Spinal cord (tissue), 10 donors: ENCODE measurements at places on chromosomes 7 and 10.

- peak; percentile 81 for DNase-seq
Measured at GRCh38 chr10:21315645-21316220, 209.7 kb downstream of the SKIDA1 start.

DNA sequence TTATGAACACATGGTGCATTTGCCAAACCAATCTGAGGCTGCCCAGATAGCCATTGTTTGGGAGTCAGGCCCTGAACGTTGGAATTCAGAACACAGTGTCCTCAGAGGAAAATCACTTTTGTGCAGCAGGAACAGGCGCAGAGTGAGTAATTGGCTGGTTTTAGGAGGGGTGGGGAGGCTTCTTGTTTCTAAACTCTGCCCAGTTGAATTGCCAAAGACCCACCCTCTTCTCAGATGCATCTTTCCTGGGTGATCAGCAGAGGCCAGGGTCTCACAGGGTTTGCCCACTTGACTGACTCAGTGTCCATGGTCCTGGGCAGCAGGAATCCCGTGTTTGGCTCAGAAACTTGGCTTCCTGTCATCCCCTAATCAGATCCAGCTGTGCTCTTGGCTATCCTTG, 24.3 kb downstream of the PRLHR start:
- DNase-seq, result no peak

DNA sequence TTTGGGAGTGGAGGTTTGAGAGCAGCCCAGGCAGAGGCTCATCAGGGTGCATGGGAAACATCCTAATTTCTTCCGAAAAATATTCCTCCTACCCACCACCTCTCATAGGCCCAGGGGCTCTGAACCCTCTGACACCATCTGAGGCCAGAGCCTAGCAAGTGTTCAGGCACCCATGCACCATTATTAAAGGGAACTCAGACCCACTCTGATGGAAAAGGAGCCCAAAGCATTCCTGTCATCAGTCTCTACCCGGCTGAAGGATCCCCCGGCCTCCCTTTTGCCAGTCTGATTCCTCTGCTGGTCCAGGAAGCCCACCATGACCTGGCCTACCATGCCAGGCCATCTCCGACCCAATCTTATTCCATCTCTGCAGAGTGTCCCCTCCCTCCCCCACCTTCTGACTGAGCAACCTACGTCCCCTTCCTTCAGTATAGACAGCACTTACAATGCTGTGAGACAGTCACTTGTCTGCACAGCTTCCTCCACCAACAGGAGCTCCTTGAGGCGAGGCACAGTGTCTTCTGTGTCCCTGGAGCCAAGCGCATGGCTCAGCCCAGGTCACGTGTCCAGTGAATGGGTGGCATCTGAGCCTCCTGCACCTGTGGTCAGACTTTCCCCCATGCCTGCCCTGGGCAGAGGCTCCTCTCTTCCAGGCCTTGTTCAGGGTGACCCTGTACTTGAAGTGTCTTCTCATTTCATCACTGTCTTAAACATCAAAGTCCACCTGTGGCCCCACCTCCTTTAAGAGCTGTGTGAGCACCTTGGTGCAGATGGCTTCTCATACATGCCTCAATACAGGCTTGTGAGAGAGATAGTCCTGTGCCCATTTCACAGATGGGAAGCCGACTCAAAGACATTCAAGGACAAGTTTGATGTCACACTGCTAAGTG, 889 bp upstream of the GPR15LG start:
- no peak for DNase-seq

DNA sequence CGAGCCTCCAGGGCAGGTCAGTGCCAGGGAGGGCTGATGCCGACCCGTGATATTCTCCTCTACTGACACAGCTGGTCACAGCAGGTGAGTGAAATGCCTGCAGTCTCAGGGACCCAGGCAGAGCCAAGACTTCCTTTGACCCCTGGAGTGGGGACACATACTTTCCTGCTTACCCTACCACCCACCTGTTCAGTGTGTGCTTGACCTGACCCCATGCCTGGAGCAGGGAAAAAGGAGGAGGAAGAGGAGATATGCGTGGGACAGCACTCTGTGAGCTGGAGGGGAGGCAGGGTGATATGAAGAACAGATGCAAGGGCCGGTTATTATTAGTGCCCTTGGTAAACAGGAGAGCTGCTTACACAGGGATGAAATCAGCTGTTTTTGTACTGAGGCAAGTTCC, 40.8 kb upstream of the WIPF3 start:
- no peak for DNase-seq

GRCh38 chr10:118672766-118673715, 77.6 kb upstream of the PRLHR start:
- DNase-seq, result no peak

GRCh38 chr7:150897502-150898474, 45.5 kb downstream of the AOC1 start:
- no peak for DNase-seq

GRCh38 chr7:145732521-145732920, 384.1 kb upstream of the CNTNAP2 start:
- peak; percentile 30 for DNase-seq

- DNase-seq, result peak; percentile 73
Measured at GRCh38 chr10:1552881-1553670, 184.2 kb downstream of the ADARB2 start.

DNA sequence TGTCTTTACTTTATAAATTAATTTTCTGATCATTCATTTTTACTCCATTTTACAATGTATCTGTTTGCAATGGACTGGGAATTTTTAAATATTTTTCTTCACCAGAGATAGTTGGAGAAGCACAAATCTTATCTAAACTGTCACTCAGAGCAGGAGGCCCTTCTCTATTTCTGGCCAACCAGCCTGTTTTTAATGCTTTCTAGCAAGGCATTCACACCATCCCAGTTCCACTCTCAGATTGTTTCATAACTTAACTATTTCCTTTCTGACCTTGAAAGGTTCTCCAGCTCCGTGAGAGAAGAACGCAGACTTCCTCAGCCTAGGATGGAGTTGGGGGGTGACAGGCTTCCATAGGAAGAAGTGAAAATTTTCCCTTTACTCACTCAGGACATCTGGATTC, 155.8 kb downstream of the SKIDA1 start:
- no peak for DNase-seq

DNA sequence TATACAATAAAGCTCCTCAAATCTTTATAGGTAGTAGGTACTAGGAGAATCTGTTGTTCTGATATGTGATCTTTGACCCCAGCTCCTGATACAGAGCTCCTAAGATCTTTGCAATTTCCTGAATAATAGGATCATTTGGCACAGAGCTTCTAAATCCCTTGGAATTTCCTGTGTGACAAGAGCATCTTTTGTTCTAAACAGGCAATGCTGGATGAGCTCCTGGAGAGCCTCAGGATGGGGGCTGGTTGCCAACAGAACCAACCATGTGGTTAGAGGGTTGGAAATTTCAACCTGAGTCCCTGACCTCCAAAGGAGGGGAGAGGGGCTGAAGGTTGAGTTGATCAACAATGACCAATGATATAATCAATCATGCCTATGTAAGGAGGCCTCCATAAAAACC, 629.0 kb downstream of the CCSER2 start:
- no peak for DNase-seq

DNA sequence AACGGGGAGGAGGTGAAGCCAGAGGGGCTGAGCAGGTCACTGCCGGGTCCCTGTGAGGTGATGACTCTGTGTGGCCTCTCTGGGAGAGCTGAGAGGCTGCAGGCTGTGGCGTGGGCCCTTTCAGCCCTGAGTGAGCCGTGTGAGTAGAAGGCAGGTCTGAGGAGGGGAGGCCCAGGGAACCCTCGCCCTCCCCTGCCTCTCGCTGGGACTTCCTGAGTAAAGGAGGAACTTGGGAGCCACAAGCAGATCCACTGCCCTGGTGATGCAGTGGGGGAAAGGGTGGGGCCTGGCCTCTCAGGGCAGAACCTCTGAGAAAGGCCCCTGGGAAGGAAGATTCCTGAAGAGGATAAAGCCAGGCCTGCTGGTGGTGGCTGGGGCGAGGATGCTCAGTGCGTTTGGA, 22.8 kb downstream of the EEPD1 start:
- no peak for DNase-seq

- no peak for DNase-seq
Measured at GRCh38 chr7:20284003-20284770, 46.5 kb upstream of the ITGB8 start.

GRCh38 chr7:5523052-5523711, 99.5 kb upstream of the TNRC18 start:
- no peak for DNase-seq

DNA sequence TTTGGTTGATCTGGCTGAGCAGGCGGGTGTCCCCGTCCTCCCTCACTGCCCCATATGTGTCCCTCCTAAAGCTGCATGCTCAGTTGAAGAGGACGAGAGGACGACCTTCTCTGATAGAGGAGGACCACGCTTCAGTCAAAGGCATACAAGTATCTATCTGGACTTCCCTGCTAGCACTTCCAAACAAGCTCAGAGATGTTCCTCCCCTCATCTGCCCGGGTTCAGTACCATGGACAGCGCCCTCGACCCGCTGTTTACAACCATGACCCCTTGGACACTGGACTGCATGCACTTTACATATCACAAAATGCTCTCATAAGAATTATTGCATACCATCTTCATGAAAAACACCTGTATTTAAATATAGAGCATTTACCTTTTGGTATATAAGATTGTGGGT, 26.9 kb upstream of the TRIM56 start:
- no peak for DNase-seq

DNA sequence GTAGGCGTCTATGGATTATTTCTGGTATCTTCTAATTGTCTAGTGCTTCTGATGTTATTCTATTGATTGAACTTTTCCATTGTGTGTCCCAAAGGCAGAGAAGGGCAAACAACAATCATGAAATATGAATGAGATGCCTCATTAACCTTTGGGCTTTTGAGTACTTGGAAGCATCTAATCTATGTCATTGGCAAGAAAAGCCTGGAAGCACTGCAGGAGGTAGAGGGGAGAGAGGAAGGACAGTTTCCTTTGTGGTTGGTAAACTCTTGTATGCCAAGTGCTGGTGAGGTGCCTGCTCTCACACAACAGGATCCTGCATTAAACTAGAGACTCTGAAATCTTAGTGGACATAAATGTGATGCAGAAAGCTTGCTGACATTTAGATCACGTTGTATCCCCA, 155.2 kb upstream of the TPK1 start:
- no peak for DNase-seq

DNA sequence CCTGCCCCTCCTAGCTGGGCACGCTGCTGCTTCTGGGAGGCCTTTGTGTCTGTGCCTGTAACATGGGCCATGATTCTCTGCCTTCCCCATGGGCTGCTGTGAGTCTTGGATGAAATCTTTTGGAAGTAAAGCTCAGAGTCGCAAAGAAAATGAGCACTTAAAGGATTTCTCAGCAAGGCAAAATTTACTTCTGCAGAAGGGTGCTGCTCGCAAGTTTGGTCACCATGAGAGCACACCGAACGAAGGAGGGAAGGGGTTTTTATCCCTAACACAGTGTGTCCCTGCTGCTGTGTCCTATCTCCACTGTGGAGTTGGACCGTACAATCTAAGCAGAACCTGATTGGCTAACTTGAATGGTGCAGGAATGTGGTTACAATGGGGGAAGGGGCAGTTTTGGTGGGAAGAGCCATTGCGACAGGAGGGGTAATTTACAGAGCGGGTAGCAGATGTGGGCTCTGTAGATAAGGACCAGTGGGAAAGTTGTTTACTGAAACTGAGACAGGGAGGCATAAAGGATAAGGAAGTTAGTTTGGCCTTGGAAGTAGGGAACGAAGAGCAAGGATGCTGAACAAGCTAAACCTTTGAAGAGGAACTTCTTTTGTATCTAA, 57.5 kb downstream of the FANK1 start:
- DNase-seq, result no peak

GRCh38 chr7:17624379-17624778, 315.9 kb downstream of the SNX13 start:
- no peak for DNase-seq

GRCh38 chr10:86755740-86756510, 494 bp upstream of the BMPR1A start:
- DNase-seq, result peak; percentile 98

DNA sequence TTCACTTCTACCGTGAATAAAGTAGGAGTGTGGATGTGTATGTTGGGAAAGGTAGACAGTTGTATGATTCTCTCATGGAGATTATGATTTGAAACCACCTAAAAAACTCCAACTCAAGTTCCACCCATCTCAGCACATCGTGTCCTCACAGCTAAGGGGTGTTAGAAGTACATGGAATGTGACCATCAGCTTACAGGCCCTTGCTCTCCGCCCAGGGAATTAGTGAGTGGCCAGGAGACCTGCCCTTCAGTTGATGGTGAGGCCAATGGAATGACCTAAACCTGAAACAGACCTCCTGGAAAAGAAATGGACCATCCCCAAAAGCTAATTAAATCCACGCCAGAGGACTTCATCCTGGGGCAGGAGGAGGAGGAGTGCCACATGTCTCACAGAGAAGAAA, 2.1 kb upstream of the WNT2 start:
- no peak for DNase-seq

- no peak for DNase-seq
Measured at GRCh38 chr10:31586723-31587638, 268.0 kb downstream of the ZEB1 start.

GRCh38 chr7:42832667-42833066, 79.2 kb downstream of the C7orf25 start:
- DNase-seq, result no peak

DNA sequence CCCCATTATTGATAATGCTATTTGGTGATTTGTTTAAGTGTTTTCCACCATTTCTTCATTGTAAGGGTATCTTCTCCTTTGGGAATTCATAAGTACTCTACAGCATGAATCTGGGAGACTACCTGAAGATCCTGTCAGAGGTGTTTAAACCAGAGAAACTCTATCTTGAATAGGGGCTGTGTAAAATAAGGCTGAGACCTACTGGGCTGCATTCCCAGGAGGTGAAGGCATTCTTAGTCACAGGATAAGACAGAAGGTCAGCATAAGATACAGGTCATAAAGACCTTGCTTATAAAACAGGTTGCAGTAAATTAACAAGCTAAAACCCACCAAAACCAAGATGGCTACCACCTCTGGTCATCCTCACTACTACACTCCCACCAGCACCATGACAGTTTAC, 13.4 kb upstream of the OR2A5 start:
- no peak for DNase-seq

DNA sequence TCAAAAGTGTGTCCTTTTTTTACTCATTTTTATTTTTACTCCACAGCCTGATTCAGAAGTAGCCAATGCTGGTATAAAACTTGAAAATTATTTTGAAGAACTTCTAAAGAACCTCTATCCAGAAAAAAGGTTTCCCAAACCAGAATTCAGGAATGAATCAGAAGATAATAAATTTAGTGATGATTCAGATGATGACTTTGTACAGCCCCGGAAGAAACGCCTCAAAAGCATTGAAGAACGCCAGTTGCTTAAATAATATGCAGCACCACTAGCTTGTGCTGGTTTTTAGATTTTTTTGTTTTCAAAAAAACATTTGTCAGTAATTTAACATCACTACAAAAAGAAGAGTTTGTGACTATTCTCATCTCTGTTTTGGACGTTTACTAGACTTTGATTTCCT, 116.5 kb downstream of the SVOPL start:
- no peak for DNase-seq

DNA sequence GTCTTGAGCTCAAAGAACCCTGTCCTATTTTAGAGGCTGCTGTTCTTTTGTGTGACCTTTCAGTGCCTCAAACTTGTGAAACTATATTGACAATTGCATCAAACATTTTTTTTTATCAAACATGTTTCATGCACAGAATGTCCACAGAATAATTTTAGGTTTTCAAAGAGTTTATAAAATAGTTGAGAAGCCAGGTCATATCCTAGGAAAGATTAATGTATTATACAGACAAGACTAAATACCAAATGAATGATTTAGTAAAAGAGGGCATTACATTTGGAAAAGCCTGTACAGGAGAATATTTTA, 67.0 kb downstream of the CDK6 start:
- DNase-seq, result no peak
